BJ (cell line): ENCODE measurements at places on chromosomes 7 and 10.

- no peak for DNase-seq
Measured at GRCh38 chr7:12504149-12504548, 66.4 kb upstream of the SCIN start.

DNA sequence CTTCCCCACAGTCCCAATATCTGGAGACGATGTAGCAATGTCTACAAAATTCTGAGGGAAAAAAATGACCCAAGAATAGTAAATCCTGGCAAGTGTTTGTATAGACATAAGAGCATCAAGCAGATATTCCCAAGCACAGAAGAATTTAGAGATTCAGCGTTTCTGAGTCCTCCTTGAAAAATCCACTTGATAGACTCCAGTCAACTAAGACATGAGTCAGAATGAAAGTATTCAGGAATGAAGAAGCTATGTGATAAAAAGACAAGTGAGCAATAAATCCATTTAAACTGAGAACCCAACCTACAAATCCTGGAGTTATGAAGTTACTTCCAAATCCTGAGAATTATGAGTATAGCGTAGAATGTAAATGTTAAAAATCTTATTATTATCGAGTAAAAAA is 86.1 kb upstream of the NPY start:
- DNase-seq: no peak

DNA sequence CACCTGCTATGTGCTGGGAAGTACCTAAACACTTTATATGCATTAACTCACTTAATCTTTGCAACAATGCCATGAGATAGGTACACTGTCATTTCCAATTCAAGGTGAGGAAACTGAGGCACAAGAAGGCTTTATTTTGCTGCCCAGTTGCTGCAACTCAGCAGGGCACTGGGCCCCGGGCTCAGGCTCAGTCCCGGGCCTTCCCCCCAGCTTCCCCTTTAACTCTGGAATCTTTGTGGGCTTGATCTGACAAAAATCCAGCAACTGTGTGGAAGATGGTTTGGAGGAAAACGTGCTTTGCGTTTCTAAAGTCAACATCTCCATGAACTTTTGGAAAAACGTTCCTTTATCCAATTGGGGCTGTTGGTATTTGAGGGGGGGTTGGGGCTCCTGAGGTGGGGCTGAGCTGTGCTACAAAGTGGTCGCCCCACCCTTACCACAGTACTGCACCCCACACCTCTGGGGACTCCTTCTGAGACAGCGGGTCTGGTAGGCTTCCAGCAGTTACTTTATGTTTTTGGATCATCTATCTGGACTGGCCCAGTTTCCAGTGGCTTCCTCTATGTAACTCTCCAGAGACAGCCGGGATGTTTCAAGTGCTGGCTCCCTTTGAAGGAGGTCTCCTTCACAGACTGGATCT is 40.5 kb upstream of the CAMK1D start:
- no peak for DNase-seq

GRCh38 chr7:15159261-15159660 is 256.7 kb upstream of the DGKB start:
- DNase-seq: no peak

DNA sequence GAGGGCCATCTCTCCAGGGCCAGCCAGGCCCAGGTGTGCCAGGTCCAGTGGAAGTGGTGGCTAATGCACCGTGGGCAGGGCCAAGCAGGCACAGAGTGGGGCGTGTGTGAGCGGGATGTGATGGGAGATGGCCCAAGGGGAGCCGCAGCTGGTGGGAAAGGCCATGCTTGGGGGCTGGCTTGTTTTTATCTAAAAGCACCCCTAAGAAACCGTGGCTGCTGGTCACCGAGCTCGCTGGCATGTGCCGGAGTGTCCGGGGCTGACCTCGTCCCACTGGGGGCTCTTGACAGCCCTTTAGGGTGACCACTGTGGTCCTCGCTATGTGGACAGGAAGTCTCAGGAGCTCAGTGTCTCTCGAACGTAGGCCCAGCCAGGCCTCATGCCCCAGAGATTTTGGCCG is 582.4 kb upstream of the FOXK1 start:
- DNase-seq: no peak

DNA sequence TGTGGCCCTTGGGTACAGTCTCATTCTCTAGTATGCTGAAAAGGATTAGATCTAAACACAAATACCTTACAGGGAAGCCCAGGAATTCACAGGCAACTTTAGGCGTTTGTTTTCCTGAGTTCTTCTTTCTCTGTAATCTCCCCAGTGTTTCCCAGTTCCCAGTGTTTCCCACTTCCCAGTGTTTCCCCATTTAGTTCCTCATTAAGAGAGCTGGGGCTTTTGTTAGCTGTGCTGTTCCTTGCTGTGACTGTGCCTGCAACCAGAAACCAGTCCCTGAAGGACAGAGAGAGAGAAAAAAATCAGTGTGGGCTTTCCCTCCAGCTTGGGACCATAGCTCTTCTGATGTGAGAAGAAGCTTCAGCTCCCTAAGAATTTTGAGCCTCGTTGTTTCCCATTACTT is 802.9 kb upstream of the COBL start:
- no peak for DNase-seq

DNA sequence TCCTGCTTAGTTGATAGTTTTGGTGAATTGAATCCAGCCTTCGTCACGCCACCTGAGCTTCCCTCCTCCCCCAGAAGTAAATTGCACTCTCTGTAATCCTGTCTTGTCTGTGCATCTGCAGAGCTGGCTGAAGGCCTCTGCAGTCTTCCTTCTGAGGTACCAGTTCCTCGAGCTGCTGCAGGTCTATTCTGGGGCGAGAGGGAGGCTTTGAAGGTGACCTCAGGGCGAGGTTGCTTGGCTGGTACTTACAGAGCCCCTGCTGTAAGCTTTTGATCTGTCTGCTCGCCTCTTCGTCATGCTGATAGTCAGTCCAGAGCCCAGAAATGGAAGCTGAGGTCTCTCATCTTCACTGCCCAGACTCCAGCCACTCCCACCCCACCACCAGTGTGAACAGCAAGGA is 513.6 kb upstream of the FOXK1 start:
- no peak for DNase-seq

DNA sequence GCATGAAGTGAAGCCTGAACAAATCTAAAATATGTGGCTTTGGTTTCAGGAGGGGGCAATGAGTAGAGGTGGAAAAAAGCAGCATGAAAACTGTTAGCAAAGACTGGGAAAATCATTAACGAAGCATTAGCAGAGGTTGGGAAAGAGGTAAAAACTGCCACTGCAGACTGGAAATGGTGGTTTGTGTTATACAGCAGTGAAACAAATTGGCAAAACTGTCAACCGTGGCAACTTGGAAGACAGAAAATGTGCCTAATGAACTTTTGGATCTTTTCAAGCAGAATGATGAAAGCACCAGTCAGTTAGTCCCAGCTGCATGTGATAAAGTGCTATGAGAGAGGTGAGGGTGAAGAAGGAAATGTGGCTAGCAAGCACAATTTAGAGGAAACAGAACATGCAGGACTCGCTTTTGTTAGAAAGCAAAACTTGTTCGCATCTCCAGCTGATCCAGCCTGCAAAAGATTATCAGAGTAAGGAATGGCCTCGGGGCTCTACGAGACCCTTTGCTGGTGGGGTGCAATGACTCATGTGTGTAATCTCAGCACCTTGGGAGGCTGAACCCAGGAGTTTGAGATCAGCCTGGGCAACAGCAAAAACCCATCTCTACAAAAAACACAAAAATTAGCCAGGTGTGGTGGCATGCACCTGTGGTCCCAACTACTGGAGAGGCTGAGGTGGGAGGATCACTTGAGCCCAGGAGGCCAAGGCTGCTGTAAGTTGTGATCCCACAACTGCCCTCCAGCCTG is 45.7 kb downstream of the SKIDA1 start:
- DNase-seq: no peak

GRCh38 chr7:107049480-107049879 is 5.0 kb downstream of the PRKAR2B start:
- no peak for DNase-seq

DNA sequence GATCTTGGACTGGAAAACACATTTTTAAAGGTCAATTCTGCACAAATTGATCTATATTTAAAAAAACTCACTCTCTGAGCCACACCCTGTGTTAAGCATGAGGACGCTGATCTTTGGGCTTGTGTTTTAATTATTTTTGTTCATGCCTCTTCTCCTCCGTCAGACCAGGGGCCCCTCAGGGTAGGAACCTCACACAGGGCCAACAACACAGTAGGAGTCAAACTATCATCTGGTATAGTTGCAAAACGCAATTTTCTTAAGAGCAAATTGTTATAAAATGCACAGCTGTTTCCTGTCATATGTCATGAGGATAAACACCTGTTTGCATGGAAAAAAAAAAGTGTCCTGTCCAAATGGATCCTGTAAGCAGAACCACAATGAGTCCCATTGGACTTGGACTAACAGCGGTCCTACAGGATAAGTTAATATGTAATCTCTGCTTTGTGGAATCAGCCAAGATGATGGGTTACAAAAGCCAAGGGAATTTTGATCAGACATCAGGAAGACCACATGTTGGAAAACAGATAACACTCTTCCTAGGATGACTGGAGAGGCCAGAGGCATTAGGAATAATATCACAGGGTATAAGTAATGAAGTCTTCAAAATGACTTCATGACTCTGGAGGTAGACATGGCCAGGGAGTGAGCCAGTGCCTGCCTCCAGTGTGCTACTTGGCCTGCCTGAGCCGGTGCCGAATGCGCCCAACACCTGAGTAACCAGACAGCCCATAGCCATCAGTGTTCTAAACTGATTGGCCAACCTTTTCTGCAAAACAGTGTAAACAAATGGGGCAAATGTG is 184.9 kb upstream of the ADCY1 start:
- no peak for DNase-seq
